ENCODE measurements at places on chromosomes 3 and 15. TPM values are rescaled to one million over a fixed set of nuclear protein-coding genes. Genes with fewer than 3 reads are reported as not detected.

- peak; percentile 51 for DNase-seq
Observed at GRCh38 chr15:75650908-75651809, 3.4 kb downstream of the SNX33 start.

- DNase-seq: no peak
Observed at GRCh38 chr3:28103861-28104260, 137.6 kb upstream of the CMC1 start.

Gene RBSN
- total RNA-seq: 45.0 TPM

Gene LIPC
- total RNA-seq: 1.9 TPM

DNA sequence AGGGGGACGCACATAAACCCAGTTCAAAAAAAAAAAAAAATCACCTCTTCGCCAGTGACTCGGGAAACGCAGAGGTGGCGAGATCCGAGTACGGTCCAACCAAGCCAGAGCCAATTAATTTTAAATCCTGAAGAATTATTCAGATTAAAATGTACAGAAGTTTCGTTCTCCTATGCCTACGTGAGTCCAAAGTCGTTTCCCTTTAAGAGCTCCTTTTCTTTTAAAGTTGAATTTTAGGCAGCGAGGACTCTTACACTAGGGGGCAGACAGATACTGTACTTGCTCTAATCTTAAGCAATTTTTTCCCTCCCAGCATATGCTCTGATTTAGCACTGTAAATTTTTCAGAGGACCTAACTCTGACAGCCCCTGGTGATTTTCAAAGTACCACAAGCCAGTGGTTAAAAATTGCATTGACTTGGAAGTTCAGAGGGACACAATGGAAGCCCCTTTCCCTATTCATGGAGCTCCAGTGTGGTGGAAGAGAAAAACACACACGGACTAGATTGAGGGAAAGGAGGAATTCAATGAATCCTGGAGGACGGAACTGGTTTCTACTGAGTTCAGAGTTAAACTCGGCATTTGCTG, 3.3 kb upstream of the NR2F2 start:
- peak; percentile 25 for DNase-seq

DNA sequence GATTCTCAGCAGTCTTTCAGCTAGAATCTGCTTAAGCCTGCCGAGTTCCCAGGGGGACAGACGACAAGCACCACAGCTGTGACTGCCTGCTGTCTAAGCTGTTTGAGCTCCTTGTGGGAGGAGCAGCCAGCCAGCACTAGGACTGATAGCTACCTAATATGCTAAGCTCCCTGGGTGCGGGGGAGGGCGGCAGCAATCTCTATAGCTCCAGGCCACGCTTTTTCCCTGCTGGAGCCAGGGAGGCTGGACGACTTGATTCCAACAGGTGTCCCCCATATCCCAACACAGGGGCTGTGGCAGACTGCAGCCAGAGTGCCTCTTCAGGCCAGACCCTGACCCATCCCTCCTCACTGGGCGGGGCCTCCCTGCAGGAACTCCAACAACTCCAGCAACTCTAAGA, 134.1 kb upstream of the ARPP21 start:
- DNase-seq: no peak

DNA sequence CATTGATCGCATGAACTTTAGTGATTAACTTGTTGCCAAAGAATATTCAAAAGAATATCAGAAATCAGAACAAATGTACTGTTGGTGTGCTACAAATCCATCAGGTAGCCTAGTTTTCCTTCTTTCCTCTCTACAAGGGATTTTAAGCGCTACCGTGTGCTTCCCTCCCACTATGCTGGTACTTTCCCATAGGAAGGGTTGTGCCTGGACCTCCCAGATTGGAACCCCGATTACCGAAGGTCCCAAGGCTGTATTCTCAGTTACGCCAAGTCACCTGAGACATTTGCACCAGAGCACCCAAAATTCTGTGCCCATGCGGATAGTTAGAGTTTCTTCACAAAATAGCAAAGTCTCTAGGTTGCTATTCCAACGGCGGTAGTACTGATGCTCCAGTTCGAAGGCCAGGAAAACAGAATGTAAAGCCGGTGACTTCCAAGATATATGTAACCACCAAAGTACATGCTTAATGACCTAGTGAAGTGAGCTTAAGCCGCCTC, 23.4 kb upstream of the GATM start:
- no peak for DNase-seq

Gene ACAP2
- 73.5 TPM for total RNA-seq

Gene EIF2B5
- total RNA-seq: 45.6 TPM

DNA sequence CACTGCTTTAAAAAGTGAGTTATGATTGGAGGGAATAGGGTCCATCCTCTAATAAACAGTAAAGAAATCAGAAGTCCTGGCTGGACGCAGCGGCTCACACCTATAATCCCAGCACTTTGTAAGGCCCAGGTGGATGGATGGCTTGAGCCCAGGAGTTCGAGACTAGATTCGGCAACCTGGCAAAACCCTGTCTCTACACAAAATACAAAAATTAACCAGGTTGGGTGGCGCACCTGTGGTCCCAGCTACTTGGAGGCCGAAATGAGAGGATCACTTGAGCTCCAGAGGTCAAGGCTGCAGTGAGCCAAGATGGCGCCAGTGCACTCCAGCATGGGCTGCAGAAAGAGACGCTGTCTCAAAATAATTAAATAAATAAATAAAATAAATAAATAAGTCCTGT, 171.2 kb downstream of the POTEB3 start:
- no peak for DNase-seq

- no peak for DNase-seq
Observed at GRCh38 chr15:90813796-90814190, 54.6 kb upstream of the FURIN start.

Measured in thyroid gland (tissue), 4 donors.